HL-60 (cell line): ENCODE measurements at places on chromosomes 5 and 9.

GRCh38 chr9:111316796-111317195, 13.2 kb downstream of the OR2K2 start:
- DNase-seq, result no peak

GRCh38 chr5:33445798-33446197, 5.0 kb downstream of the TARS1 start:
- DNase-seq, result no peak

DNA sequence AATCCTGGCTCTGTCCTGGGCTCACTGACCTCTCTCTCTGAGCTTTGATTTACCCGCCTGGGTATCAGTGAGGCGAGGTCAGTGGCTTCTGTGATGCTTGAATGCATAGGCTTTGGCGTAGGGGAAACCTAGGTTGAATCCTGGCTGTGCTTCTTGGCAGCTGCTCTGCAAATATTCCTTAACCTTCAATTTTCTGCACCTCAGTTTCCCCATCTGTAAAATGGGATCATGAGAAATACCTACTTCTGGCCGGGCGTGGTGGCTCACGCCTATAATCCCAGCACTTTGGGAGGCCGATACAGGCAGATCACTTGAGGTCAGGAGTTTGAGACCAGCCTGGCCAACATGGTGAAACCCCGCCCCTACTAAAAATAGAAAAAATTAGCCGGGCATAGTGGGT, 7.2 kb downstream of the FGF18 start:
- no peak for DNase-seq

DNA sequence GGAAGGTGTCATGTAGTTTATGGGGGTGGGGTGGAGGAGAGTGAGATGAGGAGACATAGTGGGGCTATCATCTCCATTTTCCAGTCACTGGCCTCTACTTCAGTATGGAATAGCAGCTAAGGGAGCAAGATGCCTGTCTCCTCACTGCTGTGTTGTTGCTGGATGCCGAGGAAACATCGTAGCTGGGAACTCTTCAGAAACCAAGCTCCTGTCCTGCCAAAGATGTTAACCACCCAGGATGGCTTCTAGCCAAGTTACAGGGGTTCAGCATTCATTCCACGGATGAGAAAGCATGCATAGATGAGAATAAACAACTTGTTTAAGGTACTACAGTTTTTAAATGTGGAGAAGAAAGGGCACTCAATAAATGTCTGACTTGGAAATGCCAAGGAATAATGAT, 226.5 kb downstream of the ASTN2 start:
- DNase-seq, result no peak

DNA sequence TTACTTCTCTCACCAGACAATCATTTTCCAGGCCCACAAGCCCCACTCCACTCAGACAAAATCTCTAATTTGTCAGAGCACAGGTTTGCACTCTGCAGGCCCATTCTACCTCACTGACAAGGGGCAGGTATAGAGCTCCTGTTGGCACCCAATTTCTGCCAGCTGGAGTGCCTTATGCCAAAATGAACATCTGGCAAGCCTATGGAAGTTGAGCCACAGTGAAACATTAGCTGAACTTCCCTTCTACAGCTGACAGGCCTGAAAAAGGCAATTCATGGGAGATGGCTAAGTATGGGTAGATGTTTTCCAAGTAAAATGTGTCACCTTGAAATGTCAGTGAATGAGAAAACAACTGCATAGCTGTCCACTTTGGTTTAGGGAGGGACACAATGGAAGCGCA, 87.0 kb downstream of the SPOCK1 start:
- DNase-seq, result no peak

DNA sequence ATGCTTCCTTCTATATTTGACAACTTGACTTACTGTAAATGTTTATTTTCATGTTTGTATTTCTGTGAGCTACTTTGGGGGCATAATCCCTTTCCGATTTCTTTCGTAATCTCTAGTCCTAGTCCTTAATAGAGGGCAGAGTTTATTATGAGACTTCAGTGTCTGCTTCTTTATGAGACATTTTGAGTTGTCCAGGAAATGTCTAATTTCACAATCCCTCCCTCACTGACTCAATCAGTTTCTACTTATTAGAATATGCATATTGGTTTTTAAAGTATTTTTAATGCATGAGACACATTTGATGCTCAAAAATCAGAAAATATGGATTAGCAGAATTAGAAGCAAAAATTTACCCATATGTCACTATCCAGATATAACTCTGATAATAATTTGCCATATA, 160.9 kb downstream of the FOCAD start:
- no peak for DNase-seq

DNA sequence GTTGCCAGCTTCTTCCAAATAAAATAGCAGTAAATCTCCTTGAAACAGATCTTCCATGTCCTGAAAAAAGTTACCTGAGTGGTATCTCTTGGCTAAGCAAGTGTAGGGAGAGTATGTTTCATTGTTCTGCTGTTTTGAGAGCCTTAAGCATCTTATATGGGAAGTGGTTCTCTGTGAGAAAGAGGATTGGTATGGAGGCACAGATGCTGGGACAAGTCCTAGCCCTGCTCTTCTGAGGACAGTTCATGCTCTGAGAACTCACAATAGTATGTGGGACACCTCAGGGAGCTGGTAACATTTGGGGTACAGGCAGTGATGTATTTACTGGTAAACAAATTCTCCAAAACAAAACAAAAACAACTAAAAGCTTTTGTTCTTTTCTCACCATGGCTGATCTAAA, 2.0 kb downstream of the PPP3R2 start:
- DNase-seq, result no peak

GRCh38 chr5:51384281-51384840, 1.1 kb downstream of the ISL1 start:
- no peak for DNase-seq

- no peak for DNase-seq
Observed at GRCh38 chr5:34817558-34818351, 21.2 kb upstream of the TTC23L start.

- DNase-seq, result no peak
Observed at GRCh38 chr5:68708156-68708841, 385.5 kb upstream of the SLC30A5 start.
